IMR-90 (cell line): ENCODE measurements at places on chromosomes 6 and 20. TPM values are rescaled to one million over a fixed set of nuclear protein-coding genes. Genes with fewer than 3 reads are reported as not detected.

GRCh38 chr6:144939921-144940320 is 654.8 kb downstream of the UTRN start:
- DNase-seq, result peak; percentile 54

DNA sequence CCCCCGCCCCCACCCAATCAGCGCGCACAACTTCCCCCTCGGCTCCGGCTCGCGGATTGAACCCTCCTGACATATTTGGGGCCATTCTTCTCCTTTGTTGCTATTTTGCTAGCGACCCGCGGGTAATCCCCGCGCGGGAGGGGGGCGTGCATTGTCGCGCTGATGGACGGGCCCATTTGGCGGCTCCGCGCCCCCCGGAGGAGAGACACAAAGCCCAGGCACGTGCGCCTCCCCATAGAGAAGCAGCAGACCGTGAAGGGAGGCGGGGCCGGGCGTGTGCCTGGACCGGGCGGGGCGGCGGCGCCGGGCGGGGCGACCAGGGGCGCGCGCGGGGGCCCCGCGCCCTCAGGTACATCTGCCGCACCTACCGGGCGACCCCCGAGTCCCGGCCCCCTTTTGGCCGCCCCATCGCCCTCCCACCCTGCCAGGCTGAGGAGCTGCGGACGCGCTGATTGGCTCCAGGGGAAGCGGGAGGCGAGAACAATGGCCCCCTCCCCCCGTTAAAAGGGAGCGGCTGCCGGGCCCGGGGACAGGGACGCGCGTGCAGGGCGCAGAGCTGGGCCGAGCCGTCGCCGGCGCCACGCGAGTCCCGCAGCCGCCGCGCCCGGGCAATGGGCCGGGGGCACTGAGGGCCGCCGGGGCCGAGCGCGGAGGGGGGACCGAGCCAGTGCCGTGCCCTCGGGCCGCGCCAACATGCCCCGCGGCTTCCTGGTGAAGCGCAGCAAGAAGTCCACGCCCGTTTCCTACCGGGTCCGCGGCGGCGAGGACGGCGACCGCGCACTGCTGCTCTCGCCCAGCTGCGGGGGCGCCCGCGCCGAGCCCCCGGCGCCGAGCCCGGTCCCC is at the start of gene INSM1:
Gene INSM1, plus strand, starts transcription at position 530 of the 843 bp plus-strand sequence. Its CDS starts 164 bp downstream, at position 694.
- no peak for DNase-seq

DNA sequence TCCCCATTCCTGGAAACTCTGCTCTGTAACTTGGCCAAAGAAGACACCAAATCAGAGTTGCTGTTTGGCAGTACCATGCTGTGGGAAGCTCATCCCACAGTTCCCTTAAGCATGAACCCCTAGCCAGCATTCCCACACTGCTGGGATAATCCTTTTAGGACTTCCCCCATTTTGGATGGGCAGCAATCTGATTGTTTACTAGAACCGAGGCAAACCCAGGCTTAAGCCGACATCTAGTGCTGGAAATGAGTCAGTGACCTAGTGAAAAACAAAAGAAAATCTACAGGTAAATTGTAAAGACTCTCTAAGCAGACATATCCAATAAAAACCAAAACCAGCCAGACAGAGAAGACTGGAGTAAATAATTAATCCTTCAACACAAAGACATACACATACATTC is 5.2 kb downstream of the DNAH8 start:
- peak; percentile 10 for DNase-seq

- DNase-seq, result no peak
These were observed 2.4 kb downstream of the HEBP2 start for GRCh38 chr6:138406443-138406842.

DNA sequence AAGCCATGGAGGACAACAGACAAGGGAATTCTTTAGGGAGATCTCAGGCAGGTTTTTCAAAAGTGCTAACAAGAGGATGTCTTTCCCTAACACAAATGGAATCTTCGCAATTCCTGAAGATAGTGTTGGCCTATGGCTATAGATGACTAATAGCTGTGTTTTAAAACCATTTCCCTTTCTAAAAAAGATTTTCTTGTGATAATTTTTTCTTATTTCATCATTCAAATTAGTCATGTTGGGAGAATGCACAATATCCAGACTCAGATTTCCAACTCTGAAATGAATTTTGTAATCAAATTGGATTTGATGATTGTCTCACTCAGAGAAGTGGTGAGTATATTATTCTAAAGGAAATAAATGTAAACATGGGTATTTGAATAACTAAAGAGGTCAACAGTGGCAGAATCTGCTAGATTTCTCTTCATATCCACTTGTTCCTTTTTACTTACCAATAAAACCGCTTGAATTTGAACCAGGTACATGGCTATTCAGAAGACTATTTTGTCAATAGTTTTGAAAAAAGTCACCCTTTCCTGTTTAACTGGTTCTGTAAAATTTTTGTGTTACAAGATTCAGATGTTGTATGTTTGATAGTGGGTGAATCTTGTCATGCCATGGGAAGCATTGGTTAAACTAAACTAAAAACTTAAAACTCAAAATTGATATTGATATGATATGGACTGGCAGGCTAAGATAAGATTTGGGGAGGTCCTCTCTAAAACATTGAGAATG is 1223.7 kb upstream of the EYS start:
- peak; percentile 12 for DNase-seq

The DACT2 gene
- total RNA-seq, result not detected in 2 replicates

- peak; percentile 99 for DNase-seq
These were observed 168.5 kb upstream of the ATXN1 start for GRCh38 chr6:16929809-16930208.

The ULBP2 gene
- 7.2 and 7.9 TPM in 2 replicates for total RNA-seq

GRCh38 chr6:108838101-108838717 is 10.0 kb upstream of the ARMC2 start:
- peak; percentile 6 for DNase-seq

DNA sequence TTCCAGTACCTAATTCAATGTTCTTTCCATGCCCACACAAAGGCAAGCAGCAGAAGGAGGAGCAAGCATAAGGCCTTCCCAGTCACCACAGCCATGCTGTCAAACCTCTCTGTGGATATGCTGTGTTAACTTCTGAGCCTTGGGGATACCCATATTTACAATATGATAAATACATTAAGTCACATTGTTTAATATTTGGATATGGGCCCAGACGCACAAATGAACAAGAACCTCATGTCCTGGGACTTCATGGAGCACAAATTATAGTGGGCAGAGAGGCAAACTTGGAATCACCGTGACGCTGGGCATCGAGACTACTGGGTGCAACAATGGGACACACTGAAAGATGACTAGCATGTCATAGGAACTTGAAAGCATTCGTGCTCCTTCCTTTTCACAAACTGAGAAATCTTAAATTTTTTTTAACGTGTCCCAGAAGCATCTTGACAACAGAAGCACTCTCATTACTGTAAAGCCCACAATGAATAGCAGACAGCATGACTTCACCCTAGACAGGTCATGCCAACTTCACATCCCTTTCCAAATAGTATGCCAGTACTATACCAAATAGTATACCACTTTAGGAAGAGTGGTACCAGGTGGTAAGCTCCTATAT is 16.0 kb downstream of the SOD2 start:
- DNase-seq, result peak; percentile 46

DNA sequence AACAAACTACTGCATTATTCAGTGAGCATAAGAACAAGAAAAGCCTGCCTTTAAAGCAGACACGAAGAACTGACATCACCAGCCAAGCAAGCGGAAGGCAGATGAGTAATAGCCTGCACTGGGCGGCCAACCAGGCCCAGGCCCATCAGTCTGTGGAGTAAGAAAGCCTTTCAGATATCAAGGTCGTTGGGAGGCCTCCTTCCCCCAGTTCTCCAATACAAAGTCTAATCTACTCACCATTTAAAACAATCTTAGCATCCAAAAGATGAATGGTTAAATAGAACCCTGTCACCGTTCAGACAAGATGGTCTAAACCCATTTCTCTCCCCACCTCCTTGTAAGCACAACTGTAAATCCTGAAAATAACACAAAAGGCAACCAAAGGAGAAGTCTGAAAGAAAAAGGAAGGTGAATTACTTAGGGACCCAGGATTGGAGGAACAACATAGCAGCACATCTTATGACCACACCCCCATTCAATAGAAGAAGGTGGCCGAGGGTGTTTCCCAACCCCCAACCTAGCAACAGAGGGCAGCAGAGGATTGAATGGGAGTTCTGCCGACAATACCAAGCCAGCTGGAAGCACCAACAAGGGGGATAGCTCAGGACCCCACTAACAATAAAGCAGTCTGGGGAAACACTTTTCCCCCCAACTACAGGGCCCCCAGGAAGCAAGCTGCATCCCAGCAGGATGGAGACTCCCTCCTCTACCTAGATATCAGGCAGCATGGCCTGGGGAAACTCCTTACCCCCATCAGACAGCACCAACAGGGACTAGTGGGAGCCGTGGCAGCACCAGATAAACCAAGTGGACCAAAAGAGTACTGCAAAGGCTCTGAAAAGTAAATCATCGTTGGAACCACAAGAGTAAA is 67.9 kb downstream of the ZHX3 start:
- peak; percentile 87 for DNase-seq

The SDC4 gene
- total RNA-seq, result 265 and 275 TPM in 2 replicates

DNA sequence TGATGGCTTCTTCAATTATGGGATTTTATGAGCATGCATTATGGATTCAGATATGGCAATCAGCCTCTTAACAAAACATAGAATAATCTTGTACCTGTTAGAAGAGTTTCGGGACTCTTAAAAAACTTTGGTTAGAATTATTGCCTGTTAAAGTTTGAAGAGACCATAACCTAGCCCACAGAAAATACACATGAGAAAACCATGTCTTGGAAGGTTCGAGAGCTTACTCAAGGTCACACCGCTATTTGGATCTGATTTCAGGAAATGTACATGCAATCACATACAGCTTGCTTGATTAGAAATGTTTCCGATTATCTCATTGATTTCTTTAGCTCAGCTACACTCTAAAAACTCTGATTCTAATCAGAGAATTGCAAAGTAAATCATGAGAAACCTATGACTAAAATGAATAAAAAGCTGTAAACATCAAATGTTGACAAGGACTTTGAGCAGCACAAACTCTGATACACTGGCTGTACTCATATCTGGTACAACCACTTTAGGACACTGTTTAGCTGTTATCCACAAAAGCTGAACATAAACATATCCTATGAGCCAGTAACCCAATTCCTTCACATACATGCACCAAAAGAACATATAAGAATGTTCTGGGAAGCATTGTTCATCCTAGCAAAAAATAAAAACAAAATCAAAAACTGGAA is 16.3 kb downstream of the STX7 start:
- no peak for DNase-seq

GRCh38 chr20:31640259-31640658 is 2.5 kb downstream of the COX4I2 start:
- DNase-seq, result no peak

- no peak for DNase-seq
These were observed 54.7 kb upstream of the GGTLC1 start for GRCh38 chr20:24043294-24043693.

DNA sequence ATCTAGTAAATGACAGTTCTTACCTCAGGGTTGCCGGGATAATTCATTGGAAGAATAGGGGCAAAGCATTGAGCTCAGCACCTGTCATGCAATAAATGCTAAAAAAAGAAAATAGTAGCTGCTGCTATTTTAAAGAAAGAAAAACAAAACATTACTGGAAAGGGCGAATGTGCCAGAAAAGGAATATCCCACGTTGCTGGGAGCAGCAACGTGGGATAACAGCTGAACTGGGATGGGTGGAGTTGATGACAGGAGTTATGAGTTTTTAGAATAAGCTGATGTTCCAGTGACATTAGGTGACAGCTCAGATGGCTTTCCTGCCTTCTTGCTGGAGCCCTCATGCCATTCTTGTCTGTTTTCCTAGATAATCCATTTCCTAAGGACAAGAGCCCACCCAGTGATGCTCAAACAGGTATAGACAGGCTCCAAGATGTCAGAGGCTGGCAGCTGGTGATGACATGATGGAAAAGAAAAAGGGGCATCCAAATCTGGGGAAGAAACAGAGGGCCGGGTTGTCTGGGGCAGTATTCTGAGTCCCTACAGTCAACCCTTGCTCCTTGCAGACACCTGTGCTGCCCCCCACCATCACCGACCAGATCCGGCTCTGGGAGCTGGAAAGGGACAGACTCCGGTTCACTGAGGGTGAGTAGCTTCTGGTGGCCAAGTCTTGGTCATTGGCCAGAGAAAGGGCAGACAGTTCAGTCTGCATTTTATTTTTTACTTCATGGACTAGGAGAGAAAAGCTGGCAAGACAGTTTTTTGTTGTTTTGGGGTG is 1.1 kb upstream of the VARS2 start:
- no peak for DNase-seq

DNA sequence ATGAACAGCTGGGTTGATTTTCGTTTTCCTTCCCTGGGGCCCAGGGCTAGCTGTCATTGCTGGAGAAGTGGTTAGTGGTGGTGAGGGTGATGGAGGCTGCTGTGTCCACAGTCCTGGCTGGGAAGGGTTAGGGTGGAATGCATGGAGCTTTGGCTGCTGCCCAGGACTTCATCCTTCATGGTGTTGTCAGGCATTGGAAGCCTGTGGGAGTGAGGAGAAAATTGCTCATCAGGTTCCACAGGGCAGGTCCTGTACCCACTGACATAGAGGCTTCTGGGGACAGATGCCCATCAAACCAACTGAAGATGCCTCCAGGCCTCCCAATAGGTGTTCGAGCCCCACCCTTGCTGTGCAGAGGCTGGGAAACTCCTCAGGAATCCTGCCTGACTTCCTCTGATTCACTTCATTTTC is 262.4 kb upstream of the SUPT3H start:
- DNase-seq, result peak; percentile 78

The TSHZ2 gene
- total RNA-seq, result under 0.01 TPM in 1 of 2 replicates, not detected in the other

DNA sequence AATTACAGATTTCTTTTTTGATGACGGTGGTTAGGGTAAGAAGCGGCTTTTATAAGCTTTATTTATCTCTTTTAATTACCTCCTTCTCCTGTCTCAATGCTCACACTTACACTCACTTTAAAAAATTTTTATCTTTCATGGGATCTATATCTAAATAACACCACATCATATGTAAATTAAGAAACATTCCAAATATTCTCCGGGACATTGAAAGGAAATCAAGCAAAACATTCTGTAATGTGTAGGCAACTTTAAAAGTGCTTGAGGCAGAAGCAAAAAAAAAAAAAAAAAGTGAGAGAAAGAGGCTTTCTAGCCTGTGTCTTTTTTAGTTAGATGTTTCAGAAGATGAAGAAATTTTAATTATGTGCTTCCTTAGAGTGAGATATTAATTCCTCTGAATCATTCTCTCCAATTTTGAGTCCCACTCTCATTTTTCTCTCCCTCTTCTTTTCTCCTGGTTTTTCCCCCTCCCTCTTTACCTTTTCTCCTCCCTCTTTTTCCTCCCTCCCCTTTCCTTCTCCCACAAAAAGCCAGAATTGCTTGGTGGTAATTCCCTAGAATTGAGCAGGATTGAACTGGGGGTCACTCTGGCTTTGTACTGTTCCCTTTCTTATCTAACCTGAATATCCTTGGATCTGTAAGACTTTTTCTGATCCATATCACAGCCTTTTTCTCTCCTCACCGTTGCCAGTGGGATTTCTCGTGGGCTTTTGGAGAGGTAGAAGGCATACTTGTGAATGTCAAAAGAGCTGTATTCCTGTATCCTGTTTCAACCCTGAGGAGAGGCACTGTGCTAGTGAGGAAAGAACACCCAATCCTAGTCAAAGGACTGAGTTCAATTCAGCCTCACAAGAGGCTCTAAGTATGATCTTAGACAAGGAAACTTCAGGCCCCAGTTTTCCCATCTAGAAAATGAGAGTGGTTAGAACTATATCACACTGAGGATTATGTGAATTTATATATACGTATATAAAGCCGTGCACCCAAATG is 30.4 kb downstream of the KCNQ5 start:
- no peak for DNase-seq
